ENCODE measurements at places on chromosomes 3 and 15. TPM values are rescaled to one million over a fixed set of nuclear protein-coding genes. Genes with fewer than 3 reads are reported as not detected.

- no peak for DNase-seq
- peaks cover 7% of the 10 kb centered on the region for H3K4me1 ChIP-seq
- H3K4me3 ChIP-seq: no peak overlapping the region
- H3K27me3 ChIP-seq: no peaks in the 10 kb centered on the region
- no peak overlapping the region for H3K27ac ChIP-seq
Observed at GRCh38 chr3:154952553-154952952, 127.6 kb upstream of the MME start.

- H3K4me3 ChIP-seq: no peak overlapping the region
- H3K4me1 ChIP-seq: peaks cover 25% of the 10 kb centered on the region
- H3K27ac ChIP-seq: no peak overlapping the region
- no peaks in the 10 kb centered on the region for H3K27me3 ChIP-seq
- no peak for DNase-seq
Observed at GRCh38 chr3:110806924-110807323, 264.7 kb upstream of the NECTIN3 start.

The NR2C2 gene
- 37.7 TPM for total RNA-seq

DNA sequence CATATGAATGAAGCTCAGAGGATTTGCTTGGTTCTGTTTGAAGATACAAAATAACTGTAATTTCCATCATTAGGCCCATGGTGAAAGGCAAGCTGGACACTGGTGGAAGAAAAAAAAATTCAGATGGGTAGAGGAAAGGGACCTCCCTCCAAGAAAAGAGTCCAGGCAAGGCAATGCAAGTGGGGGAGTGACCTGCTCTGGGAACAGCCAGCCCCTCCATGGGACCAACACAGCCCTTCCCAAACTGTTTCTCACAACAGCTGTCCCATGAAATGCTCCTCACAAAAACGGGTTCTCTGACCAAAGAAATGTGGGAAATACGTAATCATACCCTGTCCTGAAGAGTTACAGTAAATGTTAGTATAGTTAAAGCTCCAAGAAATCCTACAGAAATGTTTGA lies 4.4 kb upstream of the AP3S2 start:
- DNase-seq: no peak
- H3K36me3 ChIP-seq: no peaks in the 10 kb centered on the region
- peaks cover 14% of the 10 kb centered on the region for H3K4me1 ChIP-seq
- H3K4me3 ChIP-seq: peak overlapping the region; percentile 18
- H3K27ac ChIP-seq: no peak overlapping the region

DNA sequence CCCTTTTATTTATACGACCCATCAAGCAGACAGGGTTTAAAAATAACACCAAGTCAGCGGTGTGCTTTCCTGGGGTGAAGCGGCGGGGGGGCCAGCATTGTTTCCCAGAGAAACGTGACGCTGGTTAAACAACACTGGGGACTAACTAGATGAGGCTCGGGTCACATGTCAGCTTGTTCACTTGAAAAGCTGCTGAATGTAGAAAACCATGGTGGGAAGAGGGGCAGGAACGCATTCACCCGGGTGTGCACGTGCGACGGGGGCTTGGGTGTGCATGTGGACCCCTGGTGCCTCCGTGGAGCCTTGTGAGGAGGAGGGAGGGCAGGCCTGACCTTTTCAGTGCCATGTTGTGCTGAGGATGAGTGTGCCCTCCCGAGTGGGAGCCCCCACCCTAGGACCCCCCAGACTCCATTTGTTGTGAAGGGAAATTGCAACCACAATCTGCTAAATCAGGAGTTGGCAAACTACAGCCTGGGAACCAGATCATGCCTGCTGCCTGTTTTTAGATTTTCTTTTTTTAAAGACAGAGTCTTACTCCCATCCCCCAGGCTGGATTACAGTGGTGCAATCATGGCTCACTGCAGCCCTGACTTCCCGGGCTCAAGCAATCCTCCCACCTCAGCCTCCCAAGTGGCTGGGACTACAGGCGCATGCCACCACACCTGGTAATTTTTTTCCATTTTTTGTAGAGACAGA lies 70.4 kb upstream of the CMTM7 start:
- DNase-seq: no peak
- H3K4me1 ChIP-seq: peaks cover 71% of the 10 kb centered on the region
- no peaks in the 10 kb centered on the region for H3K27me3 ChIP-seq
- no peak overlapping the region for H3K4me3 ChIP-seq
- H3K27ac ChIP-seq: peak overlapping the region; percentile 3
- H3K36me3 ChIP-seq: no peaks in the 10 kb centered on the region
